ENCODE measurements at places on chromosomes 2 and 18.

- DNase-seq = no peak
These were observed 85.7 kb upstream of the UNC80 start for GRCh38 chr2:209685963-209686362.

DNA sequence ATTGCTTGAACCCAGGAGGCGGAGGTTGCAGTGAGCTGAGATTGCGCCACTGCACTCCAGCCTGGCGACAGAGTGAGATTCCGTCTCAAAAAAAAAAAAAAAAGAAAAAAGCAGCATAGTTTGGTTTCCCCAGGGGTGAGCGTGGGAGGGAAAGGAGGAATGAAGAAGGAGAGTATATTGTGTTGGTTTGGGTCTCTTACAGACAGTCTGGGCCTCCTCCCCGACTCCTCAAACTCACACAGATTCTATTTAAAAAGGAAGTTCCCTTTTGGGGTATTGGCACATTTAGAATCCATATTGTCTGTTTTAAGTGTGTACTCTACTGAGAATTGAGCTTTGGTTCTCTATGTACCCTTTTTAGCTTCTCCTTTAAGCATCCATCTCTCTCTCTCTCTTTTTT, 27.4 kb upstream of the SLC20A1 start:
- DNase-seq = no peak

- no peak for DNase-seq
These were observed 99.9 kb downstream of the PXDN start for GRCh38 chr2:1644427-1644826.

GRCh38 chr2:46239175-46239846, 57.9 kb upstream of the EPAS1 start:
- no peak for DNase-seq

DNA sequence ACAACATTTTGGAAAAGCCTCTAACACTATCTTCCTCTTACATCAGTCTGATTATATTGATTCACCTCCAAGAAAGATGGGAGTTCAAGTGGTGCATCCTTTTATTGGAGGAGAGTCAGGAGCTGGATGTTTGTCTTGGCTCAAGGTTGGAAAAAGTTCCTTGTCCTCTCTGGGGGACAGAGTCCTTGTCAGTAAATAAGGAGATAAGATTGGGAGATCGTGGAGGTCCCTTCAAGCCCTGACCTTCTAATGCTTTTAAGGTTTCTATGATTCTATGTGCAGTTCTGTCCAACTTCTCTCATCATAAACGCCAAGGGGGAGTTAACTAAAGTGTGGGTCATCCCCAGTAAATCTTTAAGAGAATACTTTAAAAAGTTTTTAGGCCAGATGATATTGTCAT, 60.9 kb upstream of the CCBE1 start:
- no peak for DNase-seq

GRCh38 chr2:112710956-112711750, 9.7 kb upstream of the NT5DC4 start:
- no peak for DNase-seq

DNA sequence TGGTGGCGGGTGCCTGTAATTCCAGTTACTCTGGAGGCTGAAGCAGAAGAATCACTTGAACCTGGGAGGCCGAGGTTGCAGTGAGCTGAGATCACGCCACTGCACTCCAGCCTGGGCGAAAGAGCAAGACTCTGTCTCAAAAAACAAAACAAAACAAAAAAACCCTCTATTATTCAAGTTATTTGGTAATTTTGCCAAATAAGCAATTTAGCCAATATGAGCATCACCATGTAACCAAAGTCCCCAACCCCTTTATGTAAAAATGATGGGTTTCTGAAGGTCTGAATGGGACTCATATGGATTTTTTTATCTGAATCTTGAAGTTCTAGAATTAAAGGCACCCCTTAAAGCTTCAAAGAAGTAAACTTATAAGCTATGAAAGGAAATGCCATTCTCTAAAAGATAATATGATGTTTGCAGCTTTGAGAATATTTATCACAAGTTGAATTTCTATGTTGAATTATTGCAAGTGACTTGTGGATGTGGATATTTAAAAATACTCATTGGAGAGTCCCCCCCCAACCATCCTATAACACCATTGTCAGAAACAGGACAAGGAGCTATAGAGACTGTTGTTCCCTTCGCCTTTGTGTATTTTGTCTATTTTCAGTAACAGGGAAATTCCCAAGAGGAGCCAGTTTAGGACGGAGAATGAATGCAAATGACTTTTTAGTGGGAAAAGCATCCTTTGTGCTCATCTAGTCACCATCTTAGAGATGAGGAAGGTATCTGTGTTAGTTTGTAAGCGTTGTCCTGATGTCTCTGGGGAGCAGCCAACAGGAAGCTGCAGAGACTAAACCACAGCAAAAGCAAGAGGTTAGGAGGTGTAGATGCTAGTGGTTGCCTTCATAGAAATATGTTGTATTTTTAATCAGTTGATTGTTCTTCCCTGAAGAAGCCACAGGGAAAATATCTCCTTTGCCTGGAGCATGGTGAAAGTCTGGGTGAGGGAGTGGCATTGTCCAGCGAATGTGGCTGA, 68.3 kb downstream of the TET3 start:
- DNase-seq = no peak
